ENCODE measurements at places on chromosomes 2 and 18. TPM values are rescaled to one million over a fixed set of nuclear protein-coding genes. Genes with fewer than 3 reads are reported as not detected.

BOLL gene
- total RNA-seq: 0.11 TPM

B3GNT7 gene
- total RNA-seq: 0.20 TPM

GRCh38 chr2:196927376-196928225 is 1.1 kb upstream of the PGAP1 start:
- H3K4me1 ChIP-seq: peaks cover 6% of the 10 kb centered on the region
- no peaks in the 10 kb centered on the region for H3K36me3 ChIP-seq
- peak overlapping the region; percentile 54 for H3K4me3 ChIP-seq
- no peak for DNase-seq

DNA sequence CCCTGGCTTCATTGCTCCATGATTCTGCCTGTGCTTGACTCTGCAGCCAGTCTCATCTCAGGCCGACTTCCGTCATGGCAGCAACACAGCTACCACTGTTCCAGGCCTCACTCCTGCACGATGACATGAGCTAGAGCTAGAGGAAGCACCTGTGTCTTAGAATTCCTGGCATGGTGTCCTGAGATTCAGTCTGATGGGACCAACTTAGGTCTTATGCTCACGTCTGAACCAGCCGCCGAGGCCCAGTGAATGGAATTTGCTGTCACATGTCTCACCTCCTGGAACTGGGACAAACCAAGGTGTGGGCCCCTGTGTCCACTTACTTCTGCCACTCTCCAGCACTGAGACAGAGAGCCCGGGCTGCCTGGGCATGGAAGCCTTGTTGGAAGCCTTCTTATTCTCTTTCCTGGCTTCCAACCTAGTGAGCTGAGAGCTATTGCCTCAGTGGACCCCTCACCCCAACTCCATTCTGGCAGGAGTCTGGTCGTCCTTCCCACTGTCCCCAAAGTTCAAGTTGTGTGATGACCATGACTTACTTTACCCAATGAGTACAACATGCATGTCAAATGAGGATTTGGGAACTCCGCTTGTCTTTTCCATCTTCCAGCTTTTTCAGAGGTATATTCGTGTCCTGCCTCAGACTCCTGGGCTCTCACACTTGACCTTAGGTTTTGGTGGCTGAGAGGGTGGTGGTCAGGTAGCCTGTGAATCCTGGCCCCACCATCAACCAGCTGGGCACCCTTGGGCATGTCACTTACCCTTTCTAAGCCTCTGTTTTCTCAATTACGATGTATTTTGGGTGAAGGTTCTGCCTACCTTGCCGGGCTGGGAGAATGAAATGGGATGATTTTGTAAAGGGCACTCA is 39.1 kb upstream of the HS6ST1 start:
- H3K4me3 ChIP-seq: no peak overlapping the region
- no peak for DNase-seq
- no peaks in the 10 kb centered on the region for H3K4me1 ChIP-seq
- no peak overlapping the region for H3K27ac ChIP-seq
- no peaks in the 10 kb centered on the region for H3K36me3 ChIP-seq

- no peaks in the 10 kb centered on the region for H3K36me3 ChIP-seq
- H3K27me3 ChIP-seq: peaks cover 74% of the 10 kb centered on the region
- no peak overlapping the region for H3K27ac ChIP-seq
- H3K4me1 ChIP-seq: peaks cover 2% of the 10 kb centered on the region
- H3K4me3 ChIP-seq: no peak overlapping the region
These were observed 16.3 kb upstream of the ATOH8 start for GRCh38 chr2:85737481-85737880.

GRCh38 chr18:12654971-12655370 is 2.9 kb downstream of the SPIRE1 start:
- H3K36me3 ChIP-seq: no peaks in the 10 kb centered on the region
- H3K4me1 ChIP-seq: peaks cover 15% of the 10 kb centered on the region
- no peak for DNase-seq
- H3K27ac ChIP-seq: no peak overlapping the region
- H3K4me3 ChIP-seq: no peak overlapping the region
- H3K27me3 ChIP-seq: no peaks in the 10 kb centered on the region

GRCh38 chr2:241218131-241219029 is 29.9 kb downstream of the ANO7 start:
- H3K4me1 ChIP-seq: peaks cover 26% of the 10 kb centered on the region
- 0 out of 3 replicates have a peak, but pooled peaks cover 3% of the 10 kb centered on the region for H3K36me3 ChIP-seq
- peak; percentile 71 for DNase-seq
- peak overlapping the region; percentile 54 for H3K4me3 ChIP-seq
- peak overlapping the region; percentile 76 for H3K27ac ChIP-seq

GRCh38 chr18:12099160-12099559 is 5.5 kb downstream of the ANKRD62 start:
- no peak overlapping the region for H3K4me3 ChIP-seq
- no peak overlapping the region for H3K27ac ChIP-seq
- no peaks in the 10 kb centered on the region for H3K36me3 ChIP-seq
- peaks cover 5% of the 10 kb centered on the region for H3K27me3 ChIP-seq
